ENCODE measurements at places on chromosomes 4 and X.

DNA sequence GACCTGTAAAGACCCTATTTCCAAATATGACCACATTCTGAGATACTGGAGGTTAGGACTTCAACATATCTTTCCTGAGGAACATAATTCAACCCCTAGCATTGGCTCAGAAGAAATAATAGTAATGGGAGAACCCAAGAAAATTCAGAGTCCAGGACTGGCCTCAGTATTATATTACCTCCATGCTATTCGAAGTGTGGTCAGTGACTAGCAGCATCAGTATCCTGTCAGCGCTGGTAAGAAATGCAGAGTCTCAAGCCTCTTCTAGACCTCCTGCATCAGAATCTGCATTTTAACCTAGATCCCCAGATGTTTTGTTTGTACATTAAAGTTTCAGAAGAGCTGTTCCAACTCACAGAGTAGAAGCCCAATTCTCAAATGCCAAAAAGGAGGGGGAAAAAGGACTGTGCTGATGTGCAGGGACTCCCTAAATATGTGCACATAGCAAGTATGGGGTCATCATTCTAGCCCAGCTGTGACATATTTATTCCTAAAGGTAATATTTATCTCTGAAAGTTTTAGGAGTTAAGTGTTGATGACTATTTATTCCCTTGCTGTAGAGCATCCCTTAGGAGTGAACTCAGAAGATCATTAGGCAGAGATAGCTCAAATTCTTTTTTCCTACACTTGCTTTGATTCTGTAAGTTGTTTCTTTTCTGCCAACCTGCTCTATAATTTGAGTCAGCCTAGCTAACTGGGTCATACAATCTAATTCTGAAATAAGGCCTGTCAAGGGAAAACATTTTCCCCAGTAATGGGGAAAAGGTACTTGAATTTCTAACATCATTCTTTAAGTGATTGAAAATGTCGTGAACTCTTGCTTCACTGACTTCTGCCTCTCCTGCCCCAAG lies 361.9 kb downstream of the ARHGAP24 start:
- DNase-seq: no peak

- DNase-seq: no peak
These were observed 34.7 kb downstream of the SLC25A5 start for GRCh38 chrX:119502727-119503483.

DNA sequence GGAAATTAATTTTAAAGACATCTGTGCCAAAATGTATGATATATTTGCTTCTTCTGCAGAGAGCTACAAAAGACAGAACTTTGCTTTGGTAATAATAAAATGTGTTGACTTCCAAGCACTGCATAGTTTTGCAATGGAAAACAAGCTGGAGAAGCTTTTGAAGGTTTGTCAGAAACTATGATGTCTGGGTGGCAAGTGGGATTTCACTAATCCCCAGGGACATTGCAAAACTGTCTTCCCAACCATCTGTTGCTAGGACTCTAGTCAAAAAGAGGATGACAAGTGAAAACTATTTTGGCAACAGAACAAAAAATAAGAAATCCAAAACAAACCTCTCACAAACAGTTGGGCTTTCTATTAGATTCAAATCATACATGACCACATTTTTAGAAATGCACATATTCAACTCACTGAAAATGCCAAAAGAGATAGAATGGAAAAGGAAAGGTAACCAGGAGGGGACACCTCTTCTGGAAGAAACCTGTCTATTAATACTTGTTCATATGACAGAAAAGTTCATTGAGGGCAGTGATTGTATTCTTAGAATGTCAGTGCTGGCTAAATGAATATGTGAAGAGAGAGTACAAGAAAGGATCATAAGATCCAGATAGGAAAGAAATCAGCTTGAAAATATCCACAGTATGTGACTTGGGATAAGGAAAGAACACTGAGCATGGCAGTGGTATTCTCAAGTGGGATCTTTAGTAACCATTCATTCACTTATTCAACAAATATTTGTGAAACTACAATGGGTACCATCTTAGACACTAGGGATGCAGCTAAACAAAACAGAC lies 228.0 kb downstream of the RASL11B start:
- no peak for DNase-seq

DNA sequence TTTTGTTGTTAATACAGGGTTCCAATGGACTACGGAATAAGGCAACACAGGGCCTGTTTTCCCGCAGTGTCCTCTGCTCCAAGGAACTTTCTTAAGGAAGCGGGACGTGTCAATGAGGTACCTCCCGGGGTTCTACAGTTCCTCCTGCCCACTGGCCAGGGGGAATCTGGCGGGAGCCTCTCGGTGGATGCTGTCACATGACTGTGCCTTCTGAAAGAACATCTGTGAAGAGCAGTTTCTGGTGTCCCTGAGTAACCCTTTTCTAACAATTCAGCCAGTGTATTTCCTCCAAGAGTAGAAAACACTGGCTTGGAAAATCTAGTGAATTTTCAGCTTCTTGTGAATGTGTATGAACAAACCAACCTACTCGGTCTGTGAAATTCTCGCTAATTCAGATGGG lies 32.7 kb downstream of the MFAP3L start:
- DNase-seq: no peak

GRCh38 chr4:108303488-108304177 lies 134.9 kb upstream of the LEF1 start:
- no peak for DNase-seq

- DNase-seq: no peak
These were observed 237.6 kb downstream of the FSTL5 start for GRCh38 chr4:161926033-161926828.

GRCh38 chrX:37453821-37454220 lies 104.7 kb downstream of the PRRG1 start:
- DNase-seq: no peak

- no peak for DNase-seq
These were observed 11.1 kb downstream of the DRP2 start for GRCh38 chrX:101230636-101231035.

- no peak for DNase-seq
These were observed 1.4 kb downstream of the CLDN2 start for GRCh38 chrX:106921637-106922036.

DNA sequence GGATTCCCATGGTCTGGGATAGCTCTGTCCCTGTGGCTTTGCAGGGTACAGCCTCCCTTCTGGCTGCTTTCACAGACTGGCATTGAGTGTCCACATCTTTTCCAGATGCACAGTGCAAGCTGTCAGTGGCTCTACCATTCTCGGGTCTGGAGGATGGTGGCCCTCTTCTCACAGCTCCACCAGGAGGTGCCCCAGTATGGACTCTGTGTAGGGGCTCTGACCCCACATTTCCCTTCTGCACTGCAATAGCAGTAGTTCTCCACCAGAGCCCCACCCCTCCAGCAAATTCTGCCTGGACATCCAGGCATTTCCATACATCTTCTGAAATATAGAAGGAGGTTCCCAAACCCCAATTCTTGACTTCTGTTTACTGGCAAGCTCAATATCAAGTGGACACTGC lies 50.2 kb upstream of the GRID2 start:
- DNase-seq: no peak

GRCh38 chrX:154459832-154460231 lies 1.8 kb downstream of the PLXNA3 start:
- DNase-seq: no peak

GRCh38 chr4:150962245-150962644 lies 52.8 kb downstream of the LRBA start:
- DNase-seq: no peak

DNA sequence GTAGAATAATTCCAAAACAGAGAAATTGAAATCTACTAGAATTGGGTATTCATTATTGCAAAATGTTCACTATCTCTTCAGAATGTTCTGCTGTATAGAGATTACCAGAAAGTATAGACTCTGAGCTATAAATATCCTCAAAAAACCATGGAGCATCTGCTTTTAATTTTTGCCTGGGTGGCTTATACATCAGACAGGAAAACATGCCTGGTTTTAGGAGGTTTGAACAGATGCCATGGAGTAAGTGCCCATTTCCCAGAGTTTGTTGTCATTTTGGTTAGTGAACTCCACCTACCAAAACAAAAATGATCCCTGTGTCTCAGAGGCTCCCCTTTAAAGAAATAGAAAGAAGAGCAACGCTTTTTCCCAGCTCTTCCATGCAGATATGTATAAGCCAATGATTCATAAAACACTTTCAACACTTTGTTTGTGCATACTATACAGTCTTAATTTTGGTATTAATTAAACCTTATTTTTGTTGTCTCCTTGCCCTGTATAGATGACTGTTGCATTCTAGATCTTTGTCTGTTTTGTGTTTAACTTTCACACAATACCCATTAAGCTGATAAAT lies 68.7 kb downstream of the MEPE start:
- no peak for DNase-seq

DNA sequence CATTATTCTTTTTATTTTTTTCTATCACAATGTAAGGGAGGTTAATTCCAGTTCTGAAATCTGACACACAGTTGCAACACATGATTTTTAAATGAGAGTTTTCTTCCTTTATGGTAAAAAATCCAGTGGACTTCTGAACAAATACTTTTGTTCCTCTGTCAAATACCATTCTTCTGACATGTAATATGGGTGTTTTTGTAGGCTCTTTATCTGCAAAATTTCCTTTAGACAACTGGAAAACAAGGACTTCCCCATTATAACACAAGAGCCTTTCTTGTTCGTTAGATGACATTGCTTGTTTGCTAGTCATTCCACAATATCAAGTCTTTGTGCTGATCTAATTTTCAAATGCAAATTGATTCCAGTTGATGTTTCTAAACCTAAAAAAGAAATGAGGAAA lies 7.7 kb downstream of the FANCB start:
- no peak for DNase-seq

GRCh38 chrX:130805903-130806302 lies 97.1 kb downstream of the ENOX2 start:
- no peak for DNase-seq

DNA sequence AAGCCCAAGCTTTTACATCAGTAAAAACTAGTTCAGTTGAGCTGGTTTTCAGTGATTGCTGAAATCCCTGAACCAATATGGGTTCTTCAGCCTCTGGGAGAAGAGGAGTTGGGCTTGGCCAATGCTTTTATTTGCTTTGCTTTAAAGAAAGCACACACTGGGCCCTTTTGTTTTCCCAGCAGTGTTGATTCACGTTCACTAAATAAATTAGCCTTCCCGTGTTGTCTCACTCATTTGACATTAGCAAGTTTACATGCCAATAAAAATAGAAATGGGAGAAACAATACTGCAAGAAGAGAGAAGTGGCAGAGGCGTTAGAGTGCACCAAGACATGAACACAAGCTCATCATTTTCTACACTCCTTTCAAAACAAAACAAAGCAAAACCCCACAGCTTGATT lies 136.2 kb downstream of the SHROOM3 start:
- DNase-seq: no peak

DNA sequence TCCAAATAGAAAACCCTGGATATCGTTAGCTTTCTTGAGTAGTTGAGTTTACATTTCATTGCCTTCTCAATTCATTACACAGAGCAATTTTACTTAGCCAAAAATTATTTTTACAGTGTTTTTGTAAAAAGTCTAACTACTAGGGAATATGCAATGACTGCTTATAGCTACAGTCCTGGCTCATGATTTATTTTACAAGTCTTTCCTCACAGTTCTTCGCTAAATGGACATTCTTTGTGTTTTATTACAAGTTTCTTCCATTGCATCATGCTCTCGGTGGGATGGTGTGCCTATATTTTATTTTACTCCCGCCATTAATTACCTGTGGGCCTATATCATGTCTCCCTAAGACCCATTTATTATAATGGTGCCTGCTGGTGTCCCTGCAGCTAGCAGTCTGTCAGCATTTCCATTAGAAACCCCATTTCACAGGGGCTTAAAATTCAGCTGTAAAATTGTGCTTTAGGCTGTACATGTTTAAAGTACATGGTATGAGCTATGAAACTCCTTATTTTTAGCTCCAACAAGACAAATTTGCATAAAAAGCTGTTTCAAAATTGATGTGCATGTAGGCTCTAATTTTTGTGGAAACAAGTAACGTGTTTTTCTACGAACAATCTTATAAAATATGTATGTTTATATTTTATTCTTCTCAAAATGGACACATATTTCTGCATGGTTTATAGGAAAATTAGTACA lies 227.4 kb downstream of the SLC7A11 start:
- DNase-seq: no peak

DNA sequence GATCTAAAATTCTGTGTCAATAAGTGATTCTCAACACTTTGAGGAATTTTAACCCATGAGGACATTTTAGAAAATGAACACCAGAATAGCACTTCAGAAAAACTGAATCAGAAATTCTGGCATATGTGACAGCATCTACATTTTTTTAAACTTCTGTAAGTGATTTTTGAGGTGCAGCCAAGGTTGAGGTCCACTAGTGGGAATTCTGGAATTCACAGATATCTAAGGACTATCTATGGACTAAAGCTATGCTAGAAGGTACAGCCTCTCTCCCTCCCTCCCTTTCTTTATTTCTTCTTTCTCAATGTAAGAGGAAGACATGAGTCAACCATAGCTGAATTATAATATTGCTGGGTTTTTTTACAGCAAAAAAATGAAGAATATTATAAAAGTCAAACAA lies 508.2 kb upstream of the ATOH1 start:
- no peak for DNase-seq

DNA sequence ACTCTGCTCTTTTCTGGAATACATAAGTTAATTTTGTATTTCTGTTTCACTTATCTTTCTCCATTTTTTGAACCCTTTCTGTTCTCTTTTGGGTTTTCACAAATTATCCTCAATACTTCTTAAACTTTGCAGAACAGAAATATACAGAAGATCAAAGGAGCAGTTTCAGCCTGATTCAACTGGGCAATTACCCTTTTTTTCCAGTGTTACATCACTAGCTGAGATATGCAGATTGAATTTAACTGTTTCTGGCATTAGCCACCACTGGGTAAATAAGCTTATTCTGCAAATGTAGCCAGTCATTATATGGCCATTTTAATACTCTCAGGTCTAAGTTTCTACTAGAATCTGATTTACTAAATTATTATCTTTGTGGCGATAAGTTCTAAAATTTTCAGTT lies 66.9 kb upstream of the GRID2 start:
- DNase-seq: no peak

GRCh38 chr4:77453911-77454310 lies 151.7 kb upstream of the CXCL13 start:
- no peak for DNase-seq

- DNase-seq: no peak
These were observed 723.2 kb upstream of the AGA start for GRCh38 chr4:178165251-178165950.

DNA sequence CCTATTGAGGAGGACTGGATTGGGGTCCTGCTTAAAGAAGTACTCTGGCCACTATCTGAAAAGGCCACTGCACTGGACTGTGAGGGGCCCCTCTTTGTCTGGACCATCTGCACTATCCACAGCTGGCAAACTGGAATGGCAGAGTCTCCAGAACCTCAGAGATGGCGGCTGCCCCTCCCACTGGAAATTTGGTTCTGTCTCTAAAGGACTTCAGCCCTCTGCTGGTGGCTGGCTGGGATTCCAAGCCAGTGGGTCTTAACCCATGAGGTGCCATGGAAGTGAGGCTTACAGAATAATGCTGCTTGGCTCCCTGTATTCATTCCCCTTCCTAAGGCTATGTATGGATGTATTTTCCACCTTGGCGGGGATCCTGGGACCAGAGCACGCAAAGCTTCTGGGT lies 41.6 kb upstream of the CYLC1 start:
- DNase-seq: no peak

- DNase-seq: no peak
These were observed 739.1 kb upstream of the DIAPH2 start for GRCh38 chrX:95945528-95945927.

GRCh38 chrX:86348669-86349068 lies 200.4 kb downstream of the DACH2 start:
- no peak for DNase-seq

GRCh38 chr4:176383273-176384077 lies 63.7 kb downstream of the SPCS3 start:
- no peak for DNase-seq

- DNase-seq: no peak
These were observed 2.9 kb downstream of the CHST7 start for GRCh38 chrX:46576458-46576857.
